Fibroblast of the aortic adventitia (primary cell): ENCODE measurements at places on chromosomes 1 and 21.

DNA sequence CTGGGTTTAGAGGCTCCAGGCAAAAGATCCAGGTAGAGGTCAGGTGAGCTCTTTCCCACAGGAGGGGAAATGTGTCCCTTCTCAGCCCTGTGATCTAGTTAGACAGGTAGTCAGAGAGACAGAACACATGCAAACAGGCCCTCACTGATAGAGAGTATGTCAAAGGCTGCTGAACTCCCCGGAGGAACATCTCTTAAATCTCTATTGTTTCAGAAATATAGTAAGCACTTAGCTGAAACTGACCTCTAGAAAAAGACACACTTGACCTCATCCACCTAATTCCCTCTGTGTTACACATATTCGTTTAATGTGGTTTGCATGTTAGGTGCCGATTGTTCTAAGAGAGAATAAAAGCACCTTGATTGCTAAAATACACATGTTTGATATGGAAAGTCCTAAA lies 23.3 kb downstream of the SUSD4 start:
- DNase-seq, result no peak

- peak; percentile 43 for DNase-seq
These were observed 71.2 kb downstream of the KCNJ15 start for GRCh38 chr21:38327984-38328383.

DNA sequence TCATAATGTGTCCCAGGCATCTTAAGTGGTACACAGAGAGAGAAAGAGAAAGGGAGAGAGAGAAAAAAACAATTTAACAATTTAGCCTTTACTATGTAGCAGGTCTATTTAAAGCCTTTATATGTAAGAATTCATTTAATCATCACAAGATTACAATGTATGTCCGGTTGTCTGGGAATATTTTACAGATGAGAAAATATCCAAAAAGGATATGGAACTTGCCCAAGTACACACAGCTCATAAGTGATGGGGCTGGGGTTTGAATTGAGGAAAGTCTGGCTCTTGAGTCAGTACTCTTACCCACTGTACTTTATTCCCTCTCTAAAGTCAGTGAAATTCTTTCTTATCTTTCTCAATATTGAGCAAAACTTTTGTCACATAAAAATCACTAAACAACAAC lies 104.6 kb downstream of the LYPLAL1 start:
- DNase-seq, result peak; percentile 65

DNA sequence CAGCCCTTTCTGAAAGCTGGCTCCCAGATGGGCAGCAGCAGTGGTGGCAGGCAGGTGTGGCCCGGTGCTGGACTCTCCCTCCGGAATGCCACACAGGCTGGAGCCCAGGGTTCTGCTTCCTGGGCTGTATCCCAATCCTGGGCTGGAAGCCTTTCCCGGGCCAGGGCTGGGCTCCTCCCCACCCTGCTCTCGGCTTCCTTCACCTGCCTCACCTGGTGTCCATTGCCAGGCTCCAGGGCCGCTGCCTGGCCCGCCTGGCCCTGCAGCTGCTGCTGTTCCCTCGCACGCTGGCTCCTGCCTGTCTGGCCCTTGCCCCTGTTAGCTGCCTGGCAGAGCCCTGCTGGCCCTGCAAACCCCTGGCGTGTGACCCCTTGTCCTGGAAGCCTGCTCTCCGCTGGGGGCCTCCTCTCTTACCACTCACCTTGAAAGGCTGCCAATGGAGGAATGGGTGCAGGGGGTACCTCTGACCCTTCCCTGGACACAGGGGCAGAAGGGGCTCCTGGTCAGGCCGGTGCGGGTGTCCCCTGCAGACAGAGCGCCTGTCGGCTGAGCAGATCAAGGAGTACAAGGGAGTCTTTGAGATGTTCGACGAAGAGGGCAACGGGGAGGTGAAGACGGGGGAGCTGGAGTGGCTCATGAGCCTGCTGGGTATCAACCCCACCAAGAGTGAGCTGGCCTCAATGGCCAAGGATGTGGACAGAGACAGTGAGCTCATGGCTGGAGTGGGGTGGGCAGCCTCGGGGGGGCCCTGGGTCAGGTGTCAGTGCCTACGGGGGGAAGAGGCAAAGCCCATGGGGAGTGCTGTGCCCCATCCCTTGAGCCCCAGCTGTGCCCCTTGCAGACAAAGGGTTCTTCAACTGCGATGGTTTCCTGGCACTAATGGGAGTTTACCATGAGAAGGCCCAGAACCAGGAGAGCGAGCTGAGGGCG lies 1.1 kb downstream of the CALML6 start:
- DNase-seq, result no peak

DNA sequence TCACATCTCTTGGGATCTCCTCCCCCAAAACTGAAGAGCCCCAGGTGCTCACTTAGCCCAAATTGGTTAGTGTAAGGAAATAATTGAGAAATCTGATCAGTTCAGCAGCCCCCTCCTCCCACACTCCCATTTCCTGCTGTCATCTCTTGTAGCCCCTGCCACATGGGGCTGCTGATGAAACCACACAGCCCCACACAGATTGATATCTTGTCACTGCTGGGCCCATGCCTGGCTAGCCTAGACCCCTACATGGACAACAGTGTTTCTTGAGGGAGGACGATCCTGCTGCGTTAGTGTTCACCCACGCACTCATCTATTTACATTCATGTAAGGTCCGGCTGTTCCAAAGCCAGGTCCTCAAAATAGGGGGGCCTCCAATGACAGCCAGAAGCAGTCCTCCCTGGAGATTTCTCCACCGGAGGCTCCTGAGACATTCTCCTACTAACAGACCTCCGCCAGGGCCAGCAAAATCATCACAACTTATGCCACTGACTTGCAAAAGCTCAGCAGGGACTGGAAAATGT lies 23.9 kb upstream of the RXRG start:
- DNase-seq, result no peak

GRCh38 chr1:3688356-3689137 lies 36.2 kb downstream of the TP73 start:
- DNase-seq, result peak; percentile 35

DNA sequence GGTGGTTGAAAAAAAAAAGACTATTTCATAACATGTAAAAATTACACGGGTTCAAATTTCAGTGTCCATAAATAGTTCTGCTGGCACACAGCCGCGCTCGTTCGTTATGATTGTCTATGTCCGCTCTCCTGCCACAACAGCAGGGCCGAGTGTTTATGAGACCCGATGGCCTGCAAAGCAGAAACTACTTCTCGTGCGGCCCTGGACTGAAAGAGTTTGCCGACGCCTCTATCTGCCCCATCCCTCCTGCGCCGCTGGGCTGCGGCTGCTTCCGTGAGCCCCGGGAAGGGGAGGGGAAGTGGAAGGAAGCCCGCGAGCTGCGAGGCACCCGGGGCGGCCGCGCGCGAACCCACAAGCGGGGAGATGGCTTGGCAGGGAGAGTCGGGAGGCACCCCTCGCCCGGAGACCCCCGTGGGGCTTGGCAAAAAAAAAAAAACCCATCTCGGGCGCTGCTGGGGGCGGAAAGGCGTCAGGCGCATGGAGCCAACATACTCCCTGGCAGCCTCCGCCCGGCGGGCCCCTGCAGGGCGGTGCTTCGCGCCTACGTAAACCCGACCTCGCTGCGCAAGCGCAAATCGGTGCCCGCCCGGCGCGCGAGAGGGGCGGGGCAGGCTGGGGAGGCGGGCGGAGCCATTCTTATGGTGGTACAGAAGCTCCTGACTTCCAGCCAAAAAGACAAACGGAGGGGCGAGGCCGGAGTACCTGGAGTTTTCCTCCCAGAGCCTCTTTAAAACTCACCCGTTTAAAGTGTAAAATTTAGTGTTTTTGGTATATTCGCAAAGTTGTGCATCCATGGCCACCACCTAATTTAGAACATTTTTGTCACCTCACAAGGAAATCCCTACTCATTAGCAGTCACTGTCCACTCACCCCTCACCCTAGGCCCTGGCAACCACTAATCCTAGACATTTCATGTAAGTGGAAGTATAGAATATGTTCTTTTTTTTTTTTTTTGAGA lies 8.3 kb downstream of the SLC27A3 start:
- DNase-seq, result peak; percentile 90

DNA sequence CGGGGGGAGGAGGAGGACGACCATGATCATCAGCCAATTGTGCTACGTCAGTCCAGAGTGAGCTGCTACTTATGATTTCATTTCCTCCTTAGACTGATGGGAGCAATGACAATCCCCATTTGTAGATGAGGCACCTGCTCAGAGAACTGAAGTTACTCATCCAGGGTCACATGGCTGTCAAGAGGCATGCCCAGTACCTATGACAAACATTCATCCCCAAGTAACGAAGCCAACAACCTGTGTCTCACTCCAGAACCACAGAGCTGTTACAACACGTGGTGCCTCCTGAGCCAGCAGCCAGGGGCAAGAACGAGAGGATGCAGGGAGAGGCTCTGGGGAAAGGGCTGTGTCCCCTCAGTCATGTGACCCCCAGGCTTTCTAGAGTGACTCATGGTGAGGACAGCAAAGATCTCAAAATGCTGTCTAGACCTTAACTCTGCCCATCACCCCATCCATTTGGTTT lies 93.6 kb downstream of the SIM2 start:
- DNase-seq, result no peak

DNA sequence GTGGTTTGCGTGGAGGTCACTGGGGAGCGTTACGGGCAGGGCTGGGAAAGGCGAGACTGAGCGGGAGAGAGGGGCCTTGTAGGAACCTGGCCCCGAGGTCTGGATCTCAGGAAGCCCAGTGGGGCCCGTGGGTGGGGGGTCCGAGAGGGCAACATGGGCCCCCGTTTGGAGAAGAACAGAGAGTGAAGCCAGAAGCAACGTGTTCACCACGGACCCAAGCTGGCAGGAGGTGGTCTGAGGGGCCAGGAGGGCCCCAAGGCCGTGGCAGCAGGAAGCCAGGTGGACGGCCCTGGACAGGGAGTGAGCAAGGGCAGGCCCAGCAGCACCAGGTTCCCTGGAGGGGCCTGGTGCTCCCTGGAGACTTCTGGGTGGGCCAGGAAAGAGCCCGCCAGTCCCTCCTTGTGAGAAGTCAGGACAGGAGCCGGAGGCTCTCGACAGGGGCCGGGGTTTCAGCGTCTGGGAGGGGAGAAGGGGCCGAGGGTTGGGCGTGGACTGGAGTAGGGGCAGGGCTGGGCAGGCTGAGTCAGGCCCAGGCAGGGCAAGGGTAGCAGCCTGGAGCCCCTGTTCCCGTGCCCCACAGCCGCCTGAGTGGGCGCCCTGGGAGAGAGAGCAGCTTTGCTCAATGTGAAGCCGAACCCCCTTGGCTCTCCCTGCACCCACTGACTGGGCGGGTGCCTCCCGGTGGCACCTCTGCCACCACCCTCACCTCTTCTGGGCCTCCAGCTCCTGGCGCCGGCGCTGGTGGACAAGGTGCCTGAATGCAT lies 33.5 kb downstream of the CFAP74 start:
- no peak for DNase-seq

- no peak for DNase-seq
These were observed 17.3 kb downstream of the GLUL start for GRCh38 chr1:182374101-182374834.

GRCh38 chr1:58884706-58885661 lies 101.1 kb upstream of the JUN start:
- DNase-seq, result peak; percentile 70

DNA sequence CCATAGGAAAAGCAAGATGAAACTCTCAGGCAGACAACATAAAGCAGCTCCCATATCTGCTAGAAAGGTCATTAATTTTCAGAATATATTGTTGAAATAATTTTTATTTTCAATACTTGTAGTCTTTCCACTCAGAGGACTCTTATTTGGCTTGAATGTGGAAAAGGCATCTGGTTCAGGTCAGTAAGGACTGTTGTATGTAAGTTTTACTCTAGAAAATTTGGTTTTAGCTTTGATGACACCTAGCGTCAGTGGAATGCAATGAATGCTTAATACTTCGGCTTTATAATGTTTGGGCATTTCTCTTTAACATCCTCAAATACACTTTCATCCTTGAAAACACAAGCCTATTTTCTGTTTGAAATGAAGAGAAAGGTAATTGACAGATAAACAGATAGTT lies 63.3 kb downstream of the LRRC40 start:
- DNase-seq, result peak; percentile 72

DNA sequence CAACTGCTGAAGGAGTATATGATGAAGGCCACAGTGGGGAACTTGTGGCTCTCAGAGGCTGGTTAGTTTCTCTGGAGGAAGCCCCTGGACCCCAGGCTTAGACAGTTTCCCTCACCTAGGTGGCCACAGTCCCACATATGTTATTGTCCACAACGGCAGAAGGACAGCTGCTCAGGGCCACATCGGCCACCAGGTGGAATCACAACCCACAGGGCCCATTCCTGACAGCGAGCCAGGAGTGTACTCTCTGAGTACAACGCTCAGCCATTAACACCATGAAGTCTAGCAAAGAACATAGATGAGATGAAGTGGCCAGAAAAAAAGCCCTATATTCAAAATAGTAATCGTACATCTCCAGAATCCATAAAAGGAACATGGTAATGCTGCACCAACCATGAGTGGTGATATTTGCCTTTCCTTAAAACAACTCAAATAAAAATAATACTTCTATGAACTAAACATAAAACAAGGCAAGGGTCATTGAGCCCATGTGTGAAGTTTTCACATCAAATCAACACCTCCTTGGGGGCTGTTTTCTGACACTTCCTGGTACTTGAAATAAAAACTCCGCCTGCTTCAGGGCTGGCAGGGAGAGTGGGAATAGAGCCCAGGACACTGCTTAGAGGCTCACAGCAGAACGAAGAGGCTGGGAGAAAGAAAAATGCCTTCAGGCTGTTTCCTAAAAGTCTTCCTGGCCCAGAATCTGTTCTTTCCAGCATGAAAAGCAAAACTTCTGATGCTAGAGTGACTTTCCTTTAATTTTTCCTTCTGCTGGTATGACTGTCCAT lies 383.3 kb downstream of the HHAT start:
- DNase-seq, result no peak

- peak; percentile 17 for DNase-seq
These were observed 179.9 kb downstream of the HMCN1 start for GRCh38 chr1:185914089-185914488.

GRCh38 chr1:34070201-34070836 lies 94.7 kb downstream of the CSMD2 start:
- no peak for DNase-seq

- DNase-seq, result no peak
These were observed 166.4 kb upstream of the IRF2BP2 start for GRCh38 chr1:234776256-234776875.

DNA sequence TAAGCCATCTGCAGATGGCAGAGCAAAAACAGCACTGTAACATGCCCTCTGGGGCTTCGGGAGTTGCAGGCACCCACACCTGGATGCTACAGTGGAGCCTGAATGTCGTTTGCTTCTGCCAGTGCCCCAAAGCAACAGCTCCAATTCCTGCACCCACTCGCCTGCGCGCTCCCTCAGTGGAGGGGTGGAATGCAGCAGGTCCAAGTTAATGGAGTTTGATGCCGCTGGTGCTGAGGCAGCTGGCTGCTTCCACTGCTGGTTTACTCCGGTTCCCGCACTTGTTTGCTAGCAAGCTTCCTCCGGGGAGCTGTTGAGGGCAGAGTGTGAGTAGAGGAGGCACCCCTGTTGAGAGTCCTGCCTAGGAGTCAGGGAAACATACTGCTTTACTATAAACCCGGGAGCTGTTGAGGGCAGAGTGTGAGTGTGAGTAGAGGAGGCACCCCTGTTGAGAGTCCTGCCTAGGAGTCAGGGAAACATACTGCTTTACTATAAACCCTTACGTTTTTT lies 584.0 kb upstream of the TMPRSS15 start:
- no peak for DNase-seq

GRCh38 chr1:156956333-156956732 lies 35.9 kb downstream of the LRRC71 start:
- no peak for DNase-seq

GRCh38 chr1:110308247-110308646 lies 30.9 kb upstream of the RBM15 start:
- peak; percentile 82 for DNase-seq
